Activated naive CD4-positive, alpha-beta T cell (primary cell): ENCODE measurements at places on chromosomes 7 and 10.

DNA sequence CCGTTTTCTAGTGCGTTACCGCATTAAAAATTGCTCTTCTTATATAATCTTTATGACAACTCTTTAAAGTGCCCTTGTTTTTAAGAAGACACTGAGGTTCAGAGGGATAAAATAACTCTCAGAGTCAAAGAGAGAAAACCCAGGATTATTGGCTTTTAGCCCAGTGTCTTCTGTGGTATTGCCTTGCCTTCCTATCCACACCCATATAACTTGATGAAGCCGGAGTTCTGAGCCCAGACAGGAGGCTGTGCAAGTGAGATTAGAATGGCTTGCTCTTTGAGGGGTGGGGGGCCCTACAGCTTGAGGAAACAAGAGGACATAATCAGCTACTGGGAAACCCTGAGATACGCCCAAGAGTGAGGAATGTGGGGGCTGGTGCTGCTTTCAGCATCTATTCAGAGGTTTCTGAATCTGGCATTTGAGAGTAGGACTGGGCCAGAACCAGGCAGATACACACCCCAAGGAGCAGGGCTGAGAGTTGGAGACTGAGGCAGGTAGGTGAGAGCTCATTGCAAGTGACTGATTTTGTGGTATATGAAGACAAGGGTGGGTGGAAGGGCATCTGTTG, 2.3 kb downstream of the PRXL2A start:
- no peak for DNase-seq

- DNase-seq = no peak
Measured at GRCh38 chr10:111077785-111078504, 1.1 kb downstream of the ADRA2A start.

DNA sequence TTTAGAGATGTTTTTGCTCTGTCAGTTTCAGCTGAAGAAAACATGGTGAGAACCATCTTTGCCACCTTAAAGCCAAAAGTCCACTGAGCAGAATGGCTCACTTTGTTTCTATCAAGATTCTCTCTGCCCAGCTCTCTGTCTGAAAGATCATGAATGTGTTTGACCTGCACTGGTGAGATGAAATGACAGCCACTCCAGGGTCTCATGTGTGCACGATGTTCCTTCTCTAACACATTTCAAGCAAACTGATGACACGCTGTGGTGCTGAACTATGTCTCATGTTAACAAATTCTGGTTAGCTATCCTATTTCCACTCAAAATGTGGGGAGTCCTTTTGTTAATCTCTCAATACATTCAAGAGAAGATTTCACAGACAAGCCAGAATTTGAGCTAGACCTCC, 260.6 kb downstream of the GLI3 start:
- DNase-seq = no peak

- no peak for DNase-seq
Measured at GRCh38 chr7:139743967-139744767, 33.6 kb downstream of the HIPK2 start.

DNA sequence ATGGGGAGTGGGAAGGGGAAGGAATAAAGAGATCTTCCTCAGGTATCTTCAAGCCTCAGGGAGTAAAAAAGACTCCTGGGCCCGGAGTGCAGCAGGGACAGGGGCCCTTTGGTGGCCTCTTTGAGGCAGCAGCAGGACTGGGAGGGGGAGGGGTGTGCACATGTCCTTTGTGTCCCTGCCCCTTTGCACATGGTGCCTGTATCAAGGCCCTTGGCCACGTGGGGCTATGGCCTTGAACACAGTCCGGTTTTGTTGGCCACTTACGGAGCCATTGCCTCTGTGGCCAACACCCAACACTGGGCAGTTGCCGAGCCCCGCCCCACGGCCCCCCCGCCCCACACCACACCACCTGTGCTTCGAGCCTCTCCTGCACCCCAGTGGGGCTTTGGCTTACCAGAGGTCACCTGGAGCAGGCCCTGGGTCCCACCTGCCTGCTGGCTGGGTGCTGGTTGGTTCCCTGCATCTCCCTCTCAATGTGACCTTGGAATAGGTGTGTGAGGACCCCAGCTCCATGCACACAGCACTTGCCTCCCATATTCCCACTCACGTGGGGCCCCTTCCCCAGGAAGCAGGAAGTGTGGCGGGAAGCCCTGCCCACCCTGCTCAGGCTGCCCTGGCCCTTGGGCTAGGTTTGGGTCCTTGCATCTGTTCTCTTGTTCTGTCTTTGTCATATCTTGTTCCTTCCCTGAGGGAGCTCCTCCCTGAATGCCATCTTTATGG, 5.4 kb downstream of the SAP25 start:
- no peak for DNase-seq

DNA sequence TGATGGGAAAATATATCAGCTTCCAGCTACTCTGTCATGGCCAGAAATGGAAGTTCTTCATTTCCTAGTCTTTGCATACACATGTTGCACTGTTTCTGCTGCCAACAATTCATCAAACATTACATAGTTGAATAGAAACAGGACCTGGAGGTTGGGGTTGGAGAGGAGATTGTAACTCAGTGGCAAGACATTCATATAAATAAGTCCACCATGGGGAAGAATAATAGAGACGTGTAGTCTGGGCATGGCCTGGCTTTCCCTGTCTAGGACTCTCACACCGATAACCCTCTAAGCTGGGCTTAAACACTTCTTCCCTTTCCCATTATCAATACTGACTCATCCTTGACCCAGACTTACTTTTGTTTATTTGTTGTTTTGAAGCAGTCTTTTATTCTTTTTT, 155.7 kb downstream of the PLPP4 start:
- DNase-seq = no peak

- DNase-seq = no peak
Measured at GRCh38 chr7:100532165-100533022, 6.6 kb upstream of the AGFG2 start.

- no peak for DNase-seq
Measured at GRCh38 chr7:97064972-97065587, 40.4 kb upstream of the DLX5 start.
